ENCODE measurements at places on chromosomes 1 and 21. TPM values are rescaled to one million over a fixed set of nuclear protein-coding genes. Genes with fewer than 3 reads are reported as not detected.

The FCN3 gene
- not detected for total RNA-seq

The HTR6 gene
- 0.16 TPM for total RNA-seq

The AGBL4 gene
- total RNA-seq = not detected

The GPATCH4 gene
- 39.2 TPM for total RNA-seq

The BARHL2 gene
- total RNA-seq = not detected

The MRPS15 gene
- total RNA-seq = 37.5 TPM

The KCNAB2 gene
- total RNA-seq = 203 TPM

The SELENOF gene
- total RNA-seq = 135 TPM

The DNMT3L gene
- not detected for total RNA-seq

The HOOK1 gene
- 18.0 TPM for total RNA-seq

The C8B gene
- total RNA-seq = not detected

The TNFSF4 gene
- total RNA-seq = 1.9 TPM

The SH2D1B gene
- 0.22 TPM for total RNA-seq

The KLHDC9 gene
- total RNA-seq = not detected

The ZNF683 gene
- total RNA-seq = not detected

The TNFRSF4 gene
- total RNA-seq = 94.7 TPM

The CHRNB2 gene
- not detected for total RNA-seq

The OLFML3 gene
- total RNA-seq = 1.0 TPM

The PAPPA2 gene
- 0.73 TPM for total RNA-seq

The FBXO2 gene
- total RNA-seq = 1.3 TPM

The TMCO2 gene
- total RNA-seq = not detected

The HES5 gene
- not detected for total RNA-seq

The AMPD1 gene
- total RNA-seq = not detected

The CLCA4 gene
- not detected for total RNA-seq

The FGGY gene
- 8.5 TPM for total RNA-seq

All from T-helper 17 cell (primary cell).